ENCODE measurements at places on chromosomes 3 and 15.
A peak's percentile ranks its signal among the peaks of the same experiment; 100 is the strongest.

DNA sequence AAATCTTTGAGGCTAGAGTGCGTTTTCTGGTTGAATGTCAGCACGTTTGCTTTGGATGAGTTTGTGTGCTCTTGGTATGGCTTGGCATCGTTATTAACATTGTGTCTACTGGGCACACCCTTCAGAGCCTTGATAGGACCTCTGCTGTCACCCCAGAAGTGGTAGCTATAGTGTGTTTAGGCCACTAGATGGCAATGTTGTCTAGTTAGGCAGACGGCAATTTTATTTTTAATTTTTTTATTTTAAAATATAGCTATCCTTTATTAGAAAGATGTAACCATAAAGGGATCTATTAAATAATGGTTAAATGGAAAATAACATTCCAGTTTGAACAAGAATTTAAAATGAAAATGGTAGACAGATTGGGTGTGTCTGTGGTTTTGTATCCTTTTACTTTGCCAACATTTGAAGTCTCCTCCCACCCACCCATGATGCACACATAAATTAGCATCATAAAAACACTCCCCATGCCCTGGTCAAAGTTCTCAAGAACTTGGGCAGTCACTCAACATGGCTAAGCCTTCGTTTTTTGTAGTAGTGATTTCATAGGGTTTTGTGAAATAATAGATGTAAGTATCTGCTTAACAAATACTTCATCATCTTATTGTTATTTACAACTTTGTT lies 200.7 kb downstream of the KCNH8 start:
- H3K27me3 ChIP-seq: peaks cover 2% of the 10 kb centered on the region
- H3K4me1 ChIP-seq: no peaks in the 10 kb centered on the region
- H3K36me3 ChIP-seq: no peaks in the 10 kb centered on the region
- peak; percentile 30 for DNase-seq

DNA sequence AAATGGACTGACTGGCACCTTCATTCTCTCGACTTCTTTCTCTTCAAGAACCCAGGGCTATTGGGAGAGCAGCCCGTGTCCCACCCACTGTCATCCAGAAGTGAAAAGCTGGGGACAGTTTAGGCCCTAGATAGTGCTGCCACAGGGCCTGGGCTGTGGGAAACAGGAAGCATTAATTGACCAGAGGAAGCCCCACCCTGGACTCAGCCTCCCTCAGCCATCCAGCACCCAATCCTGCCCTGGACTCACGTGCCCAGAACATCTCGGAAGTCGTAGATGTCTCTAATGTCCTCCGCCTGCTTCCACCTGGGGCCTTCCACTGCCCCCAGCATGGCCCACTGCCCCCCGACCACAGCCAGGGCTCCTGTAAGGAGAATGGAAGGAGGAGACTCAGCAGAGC lies 2.3 kb downstream of the CAMK1 start:
- no peak overlapping the region for H3K4me3 ChIP-seq
- H3K27me3 ChIP-seq: no peaks in the 10 kb centered on the region
- H3K4me1 ChIP-seq: peaks cover 38% of the 10 kb centered on the region

- no peak for DNase-seq
- peaks cover 15% of the 10 kb centered on the region for H3K27me3 ChIP-seq
- no peaks in the 10 kb centered on the region for H3K4me1 ChIP-seq
- H3K36me3 ChIP-seq: no peaks in the 10 kb centered on the region
- no peak overlapping the region for H3K4me3 ChIP-seq
These were observed 64.8 kb downstream of the SPSB4 start for GRCh38 chr3:141115789-141116541.

DNA sequence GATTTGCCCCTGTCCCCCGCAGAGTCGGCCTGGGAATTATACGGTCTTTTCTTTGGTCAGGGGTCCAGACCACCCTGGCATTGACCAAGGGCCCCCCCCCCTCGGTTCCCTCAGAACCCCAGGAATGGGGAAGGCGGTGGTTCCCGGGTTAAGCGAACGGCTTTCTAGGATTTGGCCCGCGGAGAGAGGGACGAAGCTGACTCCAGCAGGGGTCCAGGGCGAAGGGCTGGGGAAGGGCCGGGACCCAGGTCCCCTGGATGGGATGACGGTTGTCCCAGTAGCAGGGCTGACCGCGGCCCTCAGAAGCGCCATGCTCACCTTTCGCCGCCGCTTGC lies 274 bp downstream of the RRP9 start:
- peaks cover 19% of the 10 kb centered on the region for H3K36me3 ChIP-seq
- peak overlapping the region; percentile 61 for H3K27ac ChIP-seq
- H3K27me3 ChIP-seq: no peaks in the 10 kb centered on the region
- DNase-seq: no peak
- peaks cover 54% of the 10 kb centered on the region for H3K4me1 ChIP-seq

DNA sequence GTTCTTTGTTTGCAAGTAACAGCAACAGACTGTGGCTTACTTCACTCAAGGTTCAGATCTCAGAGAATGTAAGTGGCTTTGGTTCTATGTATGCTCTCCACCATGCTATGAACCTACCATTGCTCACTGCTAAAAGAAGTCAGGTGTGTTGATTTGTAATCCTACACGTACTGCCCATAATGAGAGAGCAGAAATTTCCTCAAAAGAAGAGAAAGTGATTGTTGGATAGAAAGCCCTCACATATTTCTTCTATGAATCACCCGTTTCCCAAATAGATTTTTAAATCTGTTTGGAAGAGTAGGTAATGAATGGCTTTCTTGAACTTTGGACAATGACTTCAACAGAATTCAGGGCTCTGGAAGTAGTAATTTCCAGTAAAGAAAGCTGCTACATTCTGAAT lies 565.4 kb downstream of the ROBO2 start:
- H3K27ac ChIP-seq: no peak overlapping the region
- H3K36me3 ChIP-seq: no peaks in the 10 kb centered on the region
- no peak for DNase-seq
- no peak overlapping the region for H3K4me3 ChIP-seq
- no peaks in the 10 kb centered on the region for H3K27me3 ChIP-seq

Data from activated CD8-positive, alpha-beta T cell treated with anti-CD3 and anti-CD28 coated beads, Interleukin-2, amount 10 ng/mL, durations not matched to agents 7 days and 5 days (primary cell).